ENCODE measurements at places on chromosomes 1 and 21.

GRCh38 chr1:98314601-98315000 is 346.9 kb upstream of the SNX7 start:
- no peak for DNase-seq

DNA sequence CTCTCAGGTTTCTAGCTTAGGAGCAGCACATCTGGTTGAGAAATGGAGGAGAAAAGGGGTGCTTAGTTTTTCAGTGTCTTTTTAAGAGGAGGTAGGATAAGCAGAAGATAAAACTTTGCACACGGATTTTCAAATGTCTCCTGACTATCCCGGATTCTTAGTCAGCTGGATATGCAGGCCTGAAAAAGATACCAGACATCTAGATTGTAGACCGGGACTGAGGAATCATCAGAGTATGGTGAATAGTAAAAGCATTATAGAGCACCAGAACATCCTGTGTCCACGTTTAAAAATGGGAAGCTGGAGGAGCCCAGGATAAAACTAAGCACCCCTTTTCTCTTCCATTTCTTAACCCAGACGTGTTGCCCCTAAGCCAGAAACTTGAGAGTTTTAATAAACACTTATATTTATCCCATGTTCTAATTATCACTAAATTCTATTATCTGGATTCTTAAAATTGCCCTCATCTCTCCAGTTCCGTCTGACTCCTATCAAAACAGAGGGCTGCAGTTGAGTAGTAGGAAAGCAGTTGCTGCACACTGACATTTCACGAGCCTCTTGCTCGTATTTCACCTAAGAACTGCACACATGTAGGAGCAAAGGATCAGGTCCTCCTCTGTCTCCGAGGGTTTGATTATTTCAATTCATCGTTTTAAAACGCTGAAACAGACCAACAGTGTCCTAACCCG is 609 bp downstream of the PIGK start:
- peak; percentile 22 for DNase-seq

DNA sequence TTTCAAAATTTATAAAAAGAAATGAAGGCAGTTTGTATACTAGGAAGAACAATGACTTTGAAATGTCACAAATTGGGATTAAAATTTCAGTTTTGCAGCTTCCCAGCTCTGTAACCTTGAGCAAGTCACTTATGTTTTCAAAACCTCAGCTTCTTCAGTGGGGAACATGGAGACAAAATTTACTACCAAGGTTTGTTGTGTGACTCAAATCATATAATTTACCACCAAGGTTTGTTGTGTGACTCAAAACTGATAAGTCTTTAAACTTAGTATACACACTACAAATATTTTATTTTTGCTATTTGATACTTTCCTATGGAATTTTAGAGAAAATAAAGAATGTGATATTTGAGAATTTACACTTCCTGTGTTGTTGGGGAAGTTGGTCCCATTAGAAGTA is 219.9 kb downstream of the KCTD3 start:
- no peak for DNase-seq

DNA sequence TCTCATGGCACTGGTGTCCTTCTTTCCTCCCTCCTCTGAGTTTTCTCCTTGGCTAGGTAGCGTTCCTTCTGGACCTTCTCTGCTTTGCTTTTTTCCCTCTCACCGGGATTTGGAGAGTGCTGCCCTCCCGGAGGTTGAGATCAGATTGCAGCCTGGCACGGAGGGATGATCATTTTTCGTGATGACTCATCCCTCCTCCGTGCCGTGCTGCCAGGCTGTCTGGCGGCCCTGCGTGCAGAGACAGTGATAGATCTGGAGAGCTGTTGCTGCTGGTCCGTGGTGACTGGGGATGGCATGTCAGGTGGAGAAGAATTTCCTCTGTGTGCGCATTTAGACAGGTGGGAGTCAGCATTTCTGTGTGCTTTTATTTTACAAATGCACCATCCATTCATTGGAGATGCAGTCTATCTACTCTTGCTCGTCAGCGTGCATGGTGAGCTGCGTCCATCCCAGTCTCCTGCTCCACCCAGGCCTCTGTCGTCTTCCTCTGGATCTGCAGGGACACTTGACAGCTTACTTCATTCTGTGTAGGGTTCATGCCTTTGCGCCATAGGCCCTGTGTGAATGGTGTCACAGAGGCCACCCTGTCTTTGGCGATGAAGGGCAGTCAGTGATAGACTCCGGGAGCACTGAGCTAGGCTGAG is 104.4 kb downstream of the PCBP3 start:
- DNase-seq = peak; percentile 62

DNA sequence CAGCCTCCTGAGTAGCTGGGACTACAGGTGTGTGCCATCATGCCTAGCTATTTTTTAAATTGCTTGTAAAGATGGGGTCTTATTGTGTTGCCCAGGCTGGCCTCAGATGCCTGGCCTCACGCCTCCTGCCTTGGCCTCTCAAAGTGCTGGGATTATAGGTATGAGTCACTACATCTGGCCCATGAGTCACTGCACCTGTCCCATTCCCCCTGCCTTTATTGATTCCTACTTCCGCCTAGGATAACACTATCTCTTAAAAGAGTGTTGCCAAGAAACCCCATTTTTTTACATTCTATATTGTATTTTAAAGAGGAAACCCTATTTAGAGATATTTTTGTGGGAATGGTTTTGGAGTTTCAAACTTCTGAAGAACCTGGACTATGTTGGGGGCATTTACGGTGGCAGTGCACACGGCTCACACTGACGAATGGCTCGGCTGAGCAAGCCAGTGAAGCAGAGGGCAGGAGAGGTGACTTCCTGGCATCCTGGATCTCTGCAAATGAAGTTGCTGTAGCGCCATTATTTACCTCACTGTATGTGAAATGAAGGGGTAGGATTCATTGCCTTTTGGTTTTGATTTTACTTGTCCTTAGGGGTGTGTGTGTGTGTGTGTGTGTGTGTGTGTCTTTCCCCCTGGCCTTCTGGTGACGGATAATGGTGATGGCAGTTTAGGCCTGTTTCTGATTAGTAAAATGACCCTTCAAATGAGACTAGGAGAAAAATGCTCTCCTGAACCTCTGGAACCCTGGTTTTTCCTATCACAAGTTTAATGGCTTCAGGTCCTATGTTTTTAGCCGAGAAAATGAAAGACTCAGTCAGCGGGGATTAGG is 22.5 kb downstream of the KIF26B start:
- DNase-seq = no peak

DNA sequence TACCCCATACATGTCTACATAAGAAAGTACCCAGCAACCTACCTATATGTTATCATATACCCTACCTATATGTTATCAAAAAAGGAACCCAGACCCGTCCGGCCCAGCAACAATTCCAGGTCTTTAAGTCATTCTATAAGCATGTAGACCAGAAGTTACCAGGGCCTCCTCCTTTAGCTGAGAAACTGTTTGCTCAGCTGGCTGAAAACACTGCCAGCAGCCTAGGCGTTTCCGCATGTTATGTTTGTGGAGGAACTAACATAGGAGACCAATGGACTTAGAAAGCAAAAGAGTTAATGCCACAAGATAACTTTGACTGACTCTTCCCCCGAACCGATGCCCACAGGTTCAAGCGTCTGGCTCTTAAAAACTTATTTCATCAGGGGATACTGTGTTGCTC is 7.1 kb upstream of the ZNF678 start:
- no peak for DNase-seq

Measured in T-helper 2 cell (primary cell).